ENCODE measurements at places on chromosomes 12 and 14.

- no peak for DNase-seq
Measured at GRCh38 chr12:56258820-56259183, 618 bp upstream of the ANKRD52 start.

DNA sequence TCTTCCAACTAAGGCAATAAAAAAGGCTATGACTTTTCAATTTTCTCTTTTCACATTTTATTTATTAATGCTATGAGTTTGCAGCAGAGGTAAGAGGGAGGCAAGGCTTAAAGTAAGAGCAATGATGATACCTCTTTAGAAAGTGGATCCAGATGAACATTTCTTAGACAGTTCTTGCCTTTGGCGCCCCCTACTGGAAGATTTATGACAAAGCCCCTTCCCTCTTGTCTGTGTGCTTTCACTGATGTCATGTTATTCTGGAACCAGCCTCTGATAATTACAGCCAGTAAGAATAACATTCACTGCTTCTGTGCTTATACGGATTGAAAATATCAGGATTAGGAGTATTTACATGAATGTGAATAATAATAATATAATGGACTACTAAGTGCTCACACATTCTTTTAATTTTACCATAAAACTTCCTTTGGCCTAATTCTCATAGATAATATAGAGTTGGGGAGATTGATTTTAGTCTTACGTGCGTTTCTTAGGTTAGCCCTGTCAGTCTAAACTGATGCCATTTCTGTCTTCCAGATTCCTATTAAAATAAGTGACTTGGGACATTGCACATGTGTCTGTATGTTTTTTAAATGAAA is 1929.9 kb upstream of the SEL1L start:
- DNase-seq: no peak

DNA sequence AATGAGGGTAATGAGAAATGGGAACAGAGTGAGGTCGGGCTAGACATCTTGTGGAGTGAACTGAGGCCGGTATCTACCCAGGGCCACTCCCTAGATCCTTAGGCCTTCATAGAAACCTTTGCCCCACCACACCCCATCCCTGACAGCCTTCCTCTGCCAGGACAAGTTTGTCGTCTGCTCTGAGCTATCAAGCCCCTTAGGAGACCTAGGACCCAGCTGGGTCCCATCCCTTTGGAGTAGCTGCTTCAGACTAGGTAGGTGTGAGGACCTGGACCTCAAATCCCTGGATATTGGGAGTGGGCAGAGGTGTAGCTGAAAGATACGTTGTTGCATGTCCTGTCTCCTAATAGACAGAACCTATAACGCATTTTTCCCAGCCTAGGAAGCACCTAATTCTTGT is at the start of gene TMEM253:
Gene TMEM253, plus strand, starts transcription at position 136 of the 400 bp plus-strand sequence. CDS start 278 bp downstream, outside the sequence.
- no peak for DNase-seq

DNA sequence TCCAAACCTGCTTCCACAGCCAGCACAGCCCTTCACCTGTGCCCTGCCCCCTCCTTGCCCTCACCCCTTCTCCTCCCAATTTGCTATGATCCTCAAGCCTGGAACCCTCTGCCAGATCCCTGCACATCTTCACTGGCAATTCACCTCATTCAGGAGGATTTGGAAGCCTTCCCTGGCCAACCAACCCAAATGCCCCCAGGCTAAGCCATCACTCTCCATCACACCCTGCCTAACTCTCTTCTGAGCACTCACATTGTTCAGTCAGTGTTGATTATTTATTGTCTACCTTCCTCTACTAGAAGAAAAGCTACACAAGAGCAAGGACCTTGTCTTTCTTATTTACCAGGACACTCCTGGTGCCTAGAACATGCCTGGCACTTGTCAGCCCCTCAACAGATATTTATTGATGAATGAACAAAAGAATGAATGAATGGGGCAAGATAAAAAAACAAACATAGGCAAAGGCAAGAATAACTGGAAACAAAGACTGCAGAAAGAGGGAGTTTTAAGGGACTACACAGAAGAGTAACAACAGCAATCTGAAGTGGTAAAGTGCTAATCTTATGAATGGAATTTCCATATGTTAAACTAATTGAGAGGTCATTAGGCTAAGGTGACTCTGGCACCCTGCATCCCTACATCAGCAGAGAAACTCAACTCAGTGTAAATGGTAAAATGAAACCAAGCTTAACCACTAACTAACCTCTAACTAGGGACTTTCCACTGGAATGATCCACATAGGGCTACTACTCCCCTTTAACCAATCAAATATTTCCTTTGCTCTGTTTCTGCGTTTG is 33.4 kb downstream of the TMTC1 start:
- no peak for DNase-seq

DNA sequence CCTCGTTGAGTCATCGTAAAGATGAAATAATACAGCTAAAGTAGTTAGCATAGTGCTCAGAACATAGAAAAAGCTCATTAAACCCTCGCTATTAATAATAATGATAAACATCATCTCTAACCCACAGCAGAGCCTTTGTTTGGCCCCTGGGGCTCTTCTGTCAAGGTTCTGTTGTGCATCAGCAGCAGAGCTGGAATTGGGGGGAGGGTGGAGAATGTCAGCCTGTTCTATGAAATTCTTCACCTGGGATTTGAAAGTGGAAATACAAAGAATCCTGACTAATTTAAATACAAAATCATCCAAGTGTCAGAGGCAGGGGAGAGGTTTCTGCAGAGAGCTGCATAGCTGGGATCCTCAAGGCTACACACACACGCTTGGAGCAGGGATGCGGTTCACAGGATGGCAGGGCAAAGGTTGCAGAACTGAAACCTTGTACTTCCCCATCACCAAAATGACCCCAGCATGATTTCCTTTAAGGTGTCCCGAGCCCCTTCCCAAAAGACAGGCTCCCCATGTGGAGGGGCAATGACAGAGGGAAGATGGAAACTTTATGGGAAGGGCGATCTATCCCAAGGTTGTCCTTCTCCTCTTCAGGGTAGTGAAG is 71.8 kb downstream of the DAD1 start:
- no peak for DNase-seq

- DNase-seq: no peak
Measured at GRCh38 chr14:44204061-44204835, 302.8 kb downstream of the FSCB start.

DNA sequence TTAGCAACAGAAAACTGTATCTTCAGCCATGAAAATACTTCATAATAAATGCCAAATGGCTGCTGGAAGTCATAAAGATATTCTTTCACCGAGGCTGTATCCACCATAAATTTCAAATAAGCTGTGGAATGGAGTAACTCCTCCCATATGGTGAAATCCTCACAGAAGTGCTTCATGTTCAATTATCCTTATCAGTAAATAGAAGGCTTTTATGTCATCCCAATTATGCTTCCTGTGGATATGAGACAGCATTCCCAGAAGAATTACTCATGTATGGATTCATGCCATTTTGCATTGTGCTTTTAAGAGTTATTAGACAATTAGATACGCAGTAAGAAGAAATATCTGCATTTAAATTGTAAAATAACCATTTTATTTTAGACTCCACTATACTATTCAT is 99.0 kb downstream of the RTN1 start:
- DNase-seq: no peak

DNA sequence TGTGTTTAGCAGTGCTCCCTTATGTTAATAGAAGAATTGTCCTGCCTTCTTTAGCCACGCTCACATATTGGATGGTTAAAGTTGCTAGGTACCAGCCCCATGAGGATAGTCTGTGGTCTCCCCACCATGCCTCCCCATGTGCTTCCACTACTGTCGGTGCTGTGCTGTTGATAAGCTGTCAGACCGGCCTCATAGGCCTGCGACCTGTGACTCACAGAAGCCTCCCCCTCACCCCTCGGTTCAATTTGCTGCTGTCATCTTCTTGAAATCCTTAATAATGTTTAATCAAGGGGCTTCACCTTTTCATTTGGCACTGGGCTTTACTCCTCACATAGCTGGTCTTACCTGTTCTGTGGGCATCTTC is 227.2 kb downstream of the NPAS3 start:
- no peak for DNase-seq

- no peak for DNase-seq
Measured at GRCh38 chr14:94152676-94153075, 21.4 kb upstream of the PPP4R4 start.

DNA sequence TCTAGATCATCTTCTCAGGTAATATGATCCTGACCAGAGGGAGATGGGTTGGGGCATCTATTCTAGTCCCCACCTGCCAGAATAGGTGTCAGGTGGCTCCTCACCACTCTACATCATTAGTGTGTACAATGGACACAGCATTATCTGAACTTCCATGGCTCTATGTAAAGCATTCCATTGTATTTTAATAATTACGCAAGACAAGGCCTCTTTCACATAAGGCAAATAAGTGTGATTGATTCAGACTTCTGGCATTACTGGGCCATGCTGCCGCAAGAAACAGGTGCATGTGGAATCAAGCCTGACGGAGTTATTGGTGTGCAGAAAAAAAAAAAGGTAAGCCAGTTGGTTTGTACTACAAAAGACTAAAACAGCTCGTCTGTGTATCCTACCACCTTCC is 3.1 kb upstream of the DDHD1 start:
- DNase-seq: no peak

DNA sequence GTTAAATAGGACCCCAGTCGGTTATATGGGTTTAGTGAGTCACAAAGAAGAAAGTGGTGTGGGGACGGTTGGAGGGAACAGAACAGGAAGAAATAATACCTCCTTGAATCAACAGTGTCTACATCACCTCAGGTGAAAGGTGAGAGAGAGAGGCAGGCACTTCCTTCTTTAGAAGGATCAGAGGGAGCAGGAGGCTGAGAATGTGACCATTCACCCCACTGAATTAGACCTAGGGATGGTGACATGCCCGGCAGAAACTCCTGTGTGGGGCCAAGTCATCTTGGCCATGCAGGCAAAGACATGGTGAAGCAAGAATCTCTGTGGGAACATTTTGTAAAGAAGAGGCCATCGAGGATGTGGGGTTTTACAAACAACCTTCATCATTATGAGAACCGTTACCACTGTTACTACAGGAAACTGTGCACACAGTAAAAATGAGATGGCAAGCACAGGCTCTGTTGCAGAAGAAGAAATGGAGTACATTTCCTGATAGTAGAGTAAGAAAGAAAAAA is 1196.9 kb downstream of the VRK1 start:
- no peak for DNase-seq

- no peak for DNase-seq
Measured at GRCh38 chr14:82394916-82395315, 861.3 kb upstream of the SEL1L start.

DNA sequence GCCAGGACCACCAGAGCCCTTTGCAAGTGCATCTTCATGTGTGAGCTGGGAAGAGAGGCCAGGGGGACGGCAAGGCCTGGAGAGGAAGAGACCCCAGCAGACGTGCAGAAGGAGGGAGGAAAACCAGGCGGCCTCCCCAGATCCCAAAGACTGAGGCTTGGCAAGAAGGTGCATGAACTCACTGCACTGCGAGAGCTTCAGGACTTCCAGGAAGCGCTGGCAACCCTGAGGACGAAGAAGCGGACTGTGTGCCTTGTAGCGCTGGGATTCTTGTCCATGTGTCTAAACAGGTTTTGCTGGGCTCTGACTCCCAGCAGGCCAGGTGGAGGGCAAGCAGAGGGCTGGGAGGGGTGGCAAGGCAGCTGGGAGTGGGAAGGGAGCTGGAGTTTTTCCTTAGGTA is 939 bp downstream of the TGFB3 start:
- DNase-seq: no peak

- DNase-seq: no peak
Measured at GRCh38 chr14:35558680-35559079, 24.7 kb downstream of the INSM2 start.

- no peak for DNase-seq
Measured at GRCh38 chr14:33696165-33696564, 254.7 kb downstream of the EGLN3 start.

DNA sequence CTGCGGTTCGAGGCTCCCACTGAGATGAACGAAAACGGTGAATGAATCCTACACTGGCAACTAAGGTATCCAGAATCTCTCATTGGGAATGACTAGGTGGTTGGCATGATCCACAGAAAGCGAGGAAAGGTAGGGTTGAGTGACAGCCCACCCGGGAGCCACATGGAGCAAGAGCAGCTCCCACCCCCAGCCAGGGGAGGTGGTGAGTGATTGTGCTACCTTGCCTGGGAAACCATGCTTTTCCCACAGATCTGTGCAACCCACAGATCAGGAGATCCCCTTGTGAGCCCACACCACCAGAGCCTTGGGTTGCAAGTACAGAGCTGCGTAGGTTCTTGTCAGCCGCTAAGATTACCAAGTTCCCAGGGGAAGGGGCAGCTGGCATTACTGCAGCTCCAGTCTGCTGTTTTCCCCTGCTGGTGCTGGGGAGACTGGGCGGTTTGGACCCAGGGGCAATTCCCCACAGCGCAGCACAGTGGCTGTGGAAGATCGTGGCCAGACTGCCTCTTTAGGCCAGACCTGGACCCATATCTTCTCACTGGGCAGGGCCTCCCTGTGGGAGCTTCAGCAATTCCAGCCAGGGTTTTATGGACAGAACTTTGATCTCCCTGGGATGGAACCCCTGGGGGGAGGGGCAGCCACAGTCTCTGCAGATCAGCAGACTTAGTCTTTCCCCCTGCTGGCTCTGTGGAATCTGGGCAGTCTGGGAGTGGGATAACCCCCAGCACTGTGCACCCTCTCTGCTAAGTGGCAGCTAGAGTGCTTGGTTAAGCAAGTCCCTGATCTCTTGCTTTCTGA is 44.6 kb upstream of the PPP4R3A start:
- no peak for DNase-seq

GRCh38 chr12:105574056-105574715 is 243.7 kb downstream of the C12orf75 start:
- DNase-seq: no peak

DNA sequence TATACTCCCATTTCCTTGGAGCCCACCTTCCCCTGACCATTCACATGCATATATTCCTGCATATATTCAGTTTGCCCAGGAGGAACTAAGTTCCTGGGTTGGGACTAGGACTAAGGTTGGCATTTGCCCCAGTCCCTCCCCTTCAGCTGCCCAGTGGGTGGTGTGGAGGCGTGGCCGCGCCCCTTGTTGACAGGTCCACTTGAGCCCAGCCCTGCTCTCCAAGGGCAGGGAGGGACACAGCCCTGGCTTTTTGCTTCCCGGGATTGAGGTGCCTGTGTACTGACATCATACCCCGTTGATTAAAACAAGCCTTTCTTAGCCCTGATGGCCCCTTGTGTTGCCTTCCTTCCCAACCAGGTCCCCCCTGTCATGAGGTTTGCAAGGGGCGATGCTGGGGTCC is 7.3 kb downstream of the ERBB3 start:
- DNase-seq: no peak

GRCh38 chr12:5985471-5985870 is 40.4 kb upstream of the ANO2 start:
- DNase-seq: no peak

- no peak for DNase-seq
Measured at GRCh38 chr14:58793131-58793740, 155.5 kb downstream of the DACT1 start.

DNA sequence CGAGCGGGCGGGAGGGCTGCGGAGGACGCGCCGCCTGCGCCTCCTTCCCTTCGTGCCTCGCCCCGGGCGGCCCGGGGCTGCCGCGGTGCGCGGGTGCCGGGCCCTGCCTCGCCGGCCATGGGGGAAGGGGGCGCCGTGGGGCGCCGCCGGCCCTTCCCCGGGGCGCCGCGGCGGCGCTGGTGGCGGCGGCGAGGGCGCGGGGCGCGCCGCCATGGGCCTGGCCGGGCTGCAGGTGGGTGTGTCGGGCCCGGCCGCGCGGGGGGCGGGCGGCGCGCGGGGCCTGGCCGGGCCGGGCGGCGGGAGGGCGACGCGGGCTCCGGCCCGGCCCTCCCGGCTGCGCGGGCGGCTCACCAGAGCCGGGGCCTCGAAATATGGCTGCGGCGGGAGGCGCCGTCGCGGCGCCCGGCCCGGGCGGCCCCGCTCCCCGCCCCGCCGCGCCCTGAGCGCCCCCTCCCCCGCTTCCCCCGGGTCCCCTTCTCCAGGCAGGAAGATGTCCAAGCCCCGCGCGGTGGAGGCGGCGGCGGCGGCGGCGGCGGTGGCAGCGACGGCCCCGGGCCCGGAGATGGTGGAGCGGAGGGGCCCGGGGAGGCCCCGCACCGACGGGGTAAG is 5.1 kb downstream of the KMT5A start:
- DNase-seq: no peak

Measured in bone marrow (tissue), 2 donors.